ENCODE measurements at places on chromosomes 6 and 20.

DNA sequence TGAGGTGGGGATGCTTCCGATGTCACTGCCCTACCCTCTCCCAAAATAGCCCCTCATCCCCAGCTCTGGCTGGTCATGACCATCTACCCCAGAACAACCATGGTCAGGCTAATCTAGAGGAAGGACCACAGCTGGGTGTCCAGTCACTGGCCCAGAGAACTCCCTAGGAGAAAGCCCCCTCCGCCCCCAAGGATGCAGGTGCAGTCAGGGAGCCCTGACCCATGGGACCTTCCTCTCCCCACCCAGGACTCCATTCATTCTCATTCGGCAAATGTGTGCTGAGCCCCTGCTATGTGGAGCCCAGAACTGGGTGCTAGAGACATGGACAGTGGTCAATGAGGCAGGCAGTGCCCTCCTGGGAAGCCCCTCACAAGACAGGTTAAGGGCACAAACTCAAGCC, 60.5 kb downstream of the JPH2 start:
- no peak for DNase-seq

GRCh38 chr20:21450572-21450971, 53.2 kb upstream of the NKX2-4 start:
- DNase-seq = no peak

DNA sequence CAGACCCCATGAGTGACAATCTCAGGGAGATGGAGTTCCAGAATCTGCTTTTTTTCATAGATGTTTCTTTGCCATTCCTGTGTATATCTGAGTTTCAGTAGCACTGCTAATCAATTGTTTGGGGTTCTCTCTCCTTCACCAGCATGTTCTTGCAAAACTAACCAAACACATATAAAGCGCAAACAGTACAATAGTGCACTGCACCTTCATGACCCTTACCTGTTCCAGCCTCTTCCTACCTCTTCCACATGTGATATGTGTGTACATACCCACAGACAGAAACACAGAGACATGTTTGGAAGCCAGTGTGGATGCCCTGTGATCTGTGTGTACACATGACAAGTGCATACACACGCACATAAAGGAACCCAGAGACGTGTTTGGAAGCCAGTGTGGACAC, 1.8 kb upstream of the CEP43 start:
- no peak for DNase-seq

DNA sequence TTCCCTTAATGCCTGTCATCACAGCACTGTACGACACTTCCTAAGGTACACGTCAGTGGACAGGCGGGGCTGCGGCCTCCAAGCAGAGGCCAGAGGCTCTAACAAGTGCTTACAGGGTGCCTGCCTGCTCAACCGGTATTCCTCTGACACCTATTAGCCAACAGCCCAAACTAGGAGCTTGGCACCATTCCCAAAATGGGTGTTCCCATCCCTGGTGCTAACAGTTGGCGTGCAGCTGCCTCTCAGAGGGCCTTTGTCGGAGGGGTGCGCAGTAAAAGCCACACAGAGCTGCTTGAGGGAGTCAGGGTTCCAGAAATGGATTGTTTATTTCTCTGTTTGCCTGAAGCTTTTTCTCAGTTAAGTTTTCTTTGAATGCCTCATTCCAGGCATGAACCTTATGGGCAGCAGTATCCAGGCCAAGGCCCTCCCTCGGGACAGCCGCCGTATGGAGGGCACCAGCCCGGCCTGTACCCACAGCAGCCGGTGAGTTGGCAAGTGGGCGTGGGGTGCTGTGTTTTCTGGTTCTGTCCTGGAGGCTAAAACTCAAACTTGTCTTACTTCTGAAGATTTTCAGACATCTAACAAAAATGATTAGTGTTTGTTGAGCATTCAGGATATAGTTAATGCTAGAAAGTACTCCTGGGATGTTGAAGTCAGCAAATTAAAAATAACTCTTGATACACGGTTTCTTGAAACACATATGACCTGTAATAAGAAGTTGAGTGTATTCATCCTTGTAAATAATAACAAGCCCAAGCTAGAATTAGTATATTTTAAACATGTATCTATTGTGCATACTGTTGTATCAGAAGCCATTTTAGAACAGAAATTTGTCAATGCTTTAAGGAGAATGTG, 124.7 kb downstream of the TMEM242 start:
- no peak for DNase-seq

DNA sequence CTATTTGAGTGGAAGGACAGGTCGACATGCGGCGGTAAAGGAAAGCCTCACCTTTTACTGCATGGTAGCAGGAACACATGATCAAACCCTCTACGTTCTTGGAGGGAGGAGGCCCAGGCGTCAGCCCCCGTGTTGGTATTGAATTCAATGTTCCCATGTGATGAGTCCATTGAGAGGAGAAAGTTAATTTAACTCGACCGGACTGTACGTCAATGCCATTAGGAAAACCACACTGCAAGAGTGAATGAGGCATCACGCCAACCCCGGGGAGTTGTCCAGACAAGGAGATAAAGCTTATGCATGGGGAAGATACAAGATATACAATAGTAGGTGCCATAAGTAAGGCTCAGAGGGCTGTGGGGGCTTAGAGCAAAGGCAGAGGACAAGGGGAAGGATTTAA, 213.9 kb upstream of the ECI2 start:
- DNase-seq = no peak
